ENCODE measurements at places on chromosomes 5 and 9.

DNA sequence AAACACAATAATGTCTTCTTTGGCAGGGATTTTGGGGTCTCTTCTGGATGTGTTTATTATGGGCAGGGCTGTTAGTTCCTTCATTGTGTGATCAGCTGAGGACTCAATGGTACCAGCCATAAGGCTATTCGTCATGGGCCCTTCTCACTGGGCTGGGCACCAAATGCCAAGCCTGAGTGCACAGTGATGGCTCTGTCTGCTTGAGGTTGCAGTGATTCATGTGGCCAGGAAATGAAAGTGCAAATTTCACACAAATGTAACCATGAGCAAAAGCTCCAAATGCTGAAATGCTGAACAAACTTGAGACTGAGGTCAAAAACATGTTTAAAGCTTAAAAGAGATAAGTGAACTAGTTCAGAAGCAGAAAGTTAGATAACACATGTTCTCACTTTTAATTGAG lies 191.0 kb downstream of the TARS1 start:
- no peak for DNase-seq

DNA sequence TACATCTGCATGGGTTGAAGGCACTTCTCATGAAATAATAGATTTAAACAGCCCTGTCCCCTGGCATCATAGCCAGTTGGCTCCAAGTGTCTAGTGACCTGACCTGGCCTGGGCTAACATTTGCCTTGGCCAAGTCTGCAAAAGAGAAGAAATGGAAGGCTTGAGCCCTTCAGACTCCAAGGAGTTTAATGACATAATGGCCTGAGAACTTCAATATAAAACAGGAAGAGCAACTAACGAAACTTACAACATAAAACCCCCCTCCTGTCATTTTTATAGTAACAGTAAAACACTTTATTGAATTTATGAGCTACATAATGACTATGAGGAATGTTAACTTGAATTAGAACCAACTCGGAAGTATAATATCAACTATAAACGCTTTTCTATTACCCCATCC lies 218.8 kb upstream of the TBCA start:
- DNase-seq: no peak

- no peak for DNase-seq
These were observed 121.7 kb downstream of the TUSC1 start for GRCh38 chr9:25556540-25556939.

DNA sequence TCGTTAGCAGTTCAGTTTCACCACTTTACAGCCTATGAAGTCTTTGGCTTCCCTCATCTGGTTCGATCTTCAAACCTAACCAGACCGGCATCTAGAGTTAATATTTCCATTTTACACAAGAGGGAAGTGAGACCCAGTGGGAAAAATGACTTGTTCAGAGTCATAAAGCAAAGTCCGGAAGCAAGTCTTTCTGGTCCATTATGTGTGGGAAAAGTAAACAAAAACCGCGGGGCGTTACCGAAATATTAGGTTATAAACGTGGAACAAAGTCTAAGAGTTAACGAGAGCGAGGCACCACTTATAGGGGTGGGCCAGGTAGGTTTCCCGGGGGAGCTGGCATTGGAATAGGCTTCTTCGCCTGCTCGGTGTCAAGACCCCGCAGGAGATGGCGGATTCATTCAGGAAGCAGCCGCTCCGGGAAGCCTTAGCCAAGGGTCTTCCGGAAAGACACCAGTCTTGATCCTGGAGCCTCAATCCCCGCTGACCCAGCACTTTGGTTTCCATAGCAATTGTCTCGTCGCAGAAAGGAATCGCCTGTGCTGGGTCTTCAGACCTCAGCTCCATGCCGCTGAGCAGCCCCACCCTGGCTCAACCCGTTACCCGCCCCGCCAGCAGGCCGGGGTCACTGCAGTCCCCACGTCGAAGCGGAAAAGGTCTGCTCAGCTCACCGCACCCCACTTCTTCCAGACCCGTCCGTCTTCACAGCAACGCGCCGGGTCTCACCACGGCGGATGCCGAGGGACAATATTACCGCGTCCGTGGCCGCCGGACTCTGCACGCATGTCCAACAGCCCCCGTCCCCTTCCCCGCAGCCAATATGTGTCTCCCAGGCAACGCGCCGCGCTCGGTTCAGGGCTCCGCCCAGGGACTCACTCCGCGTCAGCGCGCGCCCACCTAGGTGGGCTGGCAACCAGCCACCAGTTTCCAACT lies at the start of gene C5orf52:
C5orf52 (plus strand) TSS at position 872 of the 930 bp plus-strand sequence. CDS start 82 bp downstream, outside the sequence.
- DNase-seq: peak; percentile 18

DNA sequence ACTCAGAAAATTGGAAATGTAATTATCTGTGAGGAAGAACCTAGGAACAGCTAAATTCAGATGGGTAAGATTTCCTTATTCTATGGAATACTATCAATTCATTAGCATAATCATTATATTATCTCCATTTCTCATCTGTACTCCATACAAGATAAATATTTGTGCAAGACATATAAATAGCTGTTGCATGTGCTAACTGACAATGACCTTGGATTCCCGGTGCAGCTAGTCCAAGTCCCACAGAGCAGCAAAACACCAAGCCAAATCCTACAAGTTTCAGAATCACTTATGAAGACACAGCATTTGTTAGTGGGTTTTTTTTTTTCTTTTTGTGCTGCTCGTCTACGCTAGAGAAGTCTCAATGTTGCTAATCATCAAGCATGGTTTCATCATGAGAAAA lies 64.8 kb downstream of the NUDT12 start:
- DNase-seq: no peak

DNA sequence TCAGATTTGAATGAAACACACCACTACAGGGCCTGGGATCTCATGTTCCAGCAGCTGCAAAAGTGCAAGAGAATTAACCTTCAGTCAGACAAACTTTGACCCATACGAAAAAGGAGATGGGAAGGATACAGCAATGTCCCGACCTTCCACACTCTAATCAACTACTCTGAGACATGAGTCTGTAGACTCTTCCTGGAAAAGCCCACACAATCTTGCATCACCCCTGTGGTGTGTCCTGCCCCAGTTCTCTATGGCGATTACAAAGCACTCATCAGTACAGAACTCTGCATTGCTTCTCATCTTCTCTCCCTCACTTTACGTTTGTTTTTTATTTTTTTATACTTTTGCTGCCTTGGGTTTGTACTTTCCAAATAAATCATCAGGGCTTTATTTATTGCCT lies 241.0 kb upstream of the KIF2A start:
- DNase-seq: no peak

- no peak for DNase-seq
These were observed 502.7 kb upstream of the KLF4 start for GRCh38 chr9:107992271-107992670.

DNA sequence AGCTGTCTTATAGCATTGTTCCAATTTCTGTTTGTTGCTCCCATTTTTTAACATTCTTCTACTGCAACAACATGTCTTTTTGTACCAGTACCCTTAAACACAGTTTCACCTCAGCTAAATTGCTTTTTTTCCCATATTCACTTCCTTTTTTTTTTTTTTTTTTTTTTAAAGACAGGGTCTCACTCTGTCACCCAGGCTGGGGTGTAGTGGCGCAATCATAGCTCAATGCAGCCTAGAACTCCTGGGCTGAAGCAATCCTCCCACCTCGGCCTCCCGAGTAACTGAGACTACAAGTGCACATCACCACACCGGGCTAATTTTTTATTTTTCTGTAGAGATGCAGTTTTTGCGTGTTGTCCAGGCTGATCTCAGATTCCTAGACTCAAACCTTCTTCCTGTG lies 161.3 kb downstream of the NIPBL start:
- DNase-seq: no peak

- peak; percentile 45 for DNase-seq
These were observed 19.0 kb downstream of the C9orf152 start for GRCh38 chr9:110188991-110189390.

GRCh38 chr5:83322273-83322924 lies 149.1 kb upstream of the VCAN start:
- no peak for DNase-seq

DNA sequence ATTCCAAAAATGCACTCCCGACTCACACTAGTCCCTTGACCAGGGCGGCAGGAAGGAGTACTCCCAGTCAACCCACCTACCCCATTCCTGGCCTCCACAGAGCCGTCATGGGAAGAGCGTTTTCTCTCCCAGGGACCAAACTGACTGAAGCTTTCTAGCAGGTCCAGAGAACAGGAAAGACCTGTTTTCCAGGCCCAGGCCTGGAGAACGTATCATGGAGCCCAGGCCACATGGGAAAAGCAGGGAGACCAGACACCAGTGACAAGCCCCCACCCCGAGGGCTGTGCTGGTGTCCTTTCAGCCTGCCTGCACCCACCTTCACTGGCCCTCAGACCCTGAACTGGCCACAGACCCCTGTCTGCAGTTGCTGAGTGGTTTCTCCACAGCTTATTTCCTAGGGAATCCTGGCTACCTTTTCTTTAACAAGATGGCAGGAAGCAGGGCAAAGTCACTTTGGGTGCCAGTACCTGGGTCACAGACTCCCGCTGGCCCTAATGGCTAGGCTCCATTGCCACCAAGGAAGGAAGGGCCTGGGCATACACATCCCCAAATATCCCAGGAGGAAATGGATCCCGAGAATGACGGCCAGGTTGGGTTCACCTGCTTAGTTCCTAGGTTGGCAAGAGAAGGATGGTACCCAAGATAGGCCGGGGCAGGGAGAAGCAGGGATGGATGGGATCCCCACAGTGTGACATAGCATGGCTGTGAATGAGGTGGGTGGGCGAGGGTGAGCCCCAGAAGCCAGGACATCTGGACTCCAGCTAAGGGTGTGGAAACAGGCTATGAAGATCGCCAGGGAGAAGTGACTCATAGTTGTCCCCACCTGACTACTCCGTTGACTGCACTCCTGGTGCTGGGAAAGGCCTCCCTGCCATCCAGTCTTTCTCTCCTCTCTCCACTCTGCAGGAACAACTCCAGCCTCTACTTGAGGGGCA lies 12.2 kb downstream of the CCNI2 start:
- no peak for DNase-seq

- DNase-seq: no peak
These were observed 77.6 kb upstream of the FREM1 start for GRCh38 chr9:14987858-14988257.

GRCh38 chr9:121550041-121550440 lies 50.4 kb upstream of the GGTA1 start:
- DNase-seq: no peak

DNA sequence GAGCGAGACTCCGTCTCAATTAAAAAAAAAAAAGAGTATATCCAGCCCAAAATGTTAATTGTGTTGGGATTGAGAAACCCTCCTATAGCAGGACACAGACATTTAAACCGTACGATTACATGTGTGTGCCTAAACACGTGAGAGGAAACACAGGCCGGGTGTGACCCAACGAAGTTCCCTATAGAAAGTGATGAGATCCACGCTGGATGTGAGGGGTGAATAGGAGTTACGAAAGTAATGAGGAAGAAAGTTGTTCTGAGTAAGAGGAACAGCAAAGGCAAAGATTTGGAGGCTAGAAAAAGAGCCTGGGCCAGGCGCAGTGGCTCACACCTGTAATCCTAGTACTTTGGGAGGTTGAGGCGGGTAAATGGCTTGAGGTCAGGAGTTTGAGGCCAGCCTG lies 13.6 kb downstream of the NAIF1 start:
- no peak for DNase-seq

- DNase-seq: no peak
These were observed 290.5 kb downstream of the ANXA1 start for GRCh38 chr9:73441890-73442818.

- DNase-seq: no peak
These were observed 89.2 kb downstream of the ANKRD33B start for GRCh38 chr5:10653043-10653442.

DNA sequence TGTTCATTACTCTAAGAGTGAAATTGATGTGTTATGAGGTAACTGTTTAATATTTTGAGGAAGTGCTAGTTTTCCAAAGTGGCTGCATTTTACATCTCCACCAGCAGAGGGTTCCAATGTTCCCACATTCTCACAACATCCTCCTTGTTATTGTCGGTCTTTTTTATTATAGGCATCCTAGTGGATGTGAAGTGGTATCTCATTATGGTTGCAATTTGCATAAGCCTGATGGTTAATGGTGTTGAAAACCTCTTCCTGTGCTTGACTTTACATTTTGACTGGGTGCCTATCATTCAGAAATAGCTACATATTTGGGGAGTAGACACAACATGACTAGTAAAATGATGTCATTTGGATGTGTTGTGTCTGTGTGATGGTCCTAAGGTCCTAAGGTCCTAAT lies 143.6 kb downstream of the MRPS30 start:
- peak; percentile 4 for DNase-seq

GRCh38 chr5:131521252-131521651 lies 113.8 kb downstream of the RAPGEF6 start:
- no peak for DNase-seq

DNA sequence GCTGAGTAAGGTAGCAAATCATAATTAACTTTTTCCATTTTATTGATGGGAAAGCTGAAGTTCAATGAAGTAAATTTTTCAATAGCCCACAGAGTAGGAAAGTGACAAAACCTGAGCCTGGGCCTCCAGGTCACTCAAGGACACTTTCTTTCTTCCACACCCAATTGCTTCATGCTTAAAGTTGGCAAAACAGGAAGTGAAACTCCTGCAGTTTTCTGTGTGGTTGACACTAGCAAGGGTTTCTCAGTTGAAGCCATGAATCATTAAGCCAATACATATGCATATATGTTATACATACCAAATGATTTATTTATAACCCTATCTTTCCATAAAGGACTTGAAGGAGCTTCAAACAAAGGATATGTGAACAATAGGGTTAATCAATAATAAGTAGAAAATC lies 13.9 kb downstream of the TLR4 start:
- no peak for DNase-seq

GRCh38 chr5:92899611-92900010 lies 681.4 kb downstream of the NR2F1-AS1 start:
- no peak for DNase-seq

GRCh38 chr5:137366526-137366925 lies 132.6 kb downstream of the SPOCK1 start:
- no peak for DNase-seq

DNA sequence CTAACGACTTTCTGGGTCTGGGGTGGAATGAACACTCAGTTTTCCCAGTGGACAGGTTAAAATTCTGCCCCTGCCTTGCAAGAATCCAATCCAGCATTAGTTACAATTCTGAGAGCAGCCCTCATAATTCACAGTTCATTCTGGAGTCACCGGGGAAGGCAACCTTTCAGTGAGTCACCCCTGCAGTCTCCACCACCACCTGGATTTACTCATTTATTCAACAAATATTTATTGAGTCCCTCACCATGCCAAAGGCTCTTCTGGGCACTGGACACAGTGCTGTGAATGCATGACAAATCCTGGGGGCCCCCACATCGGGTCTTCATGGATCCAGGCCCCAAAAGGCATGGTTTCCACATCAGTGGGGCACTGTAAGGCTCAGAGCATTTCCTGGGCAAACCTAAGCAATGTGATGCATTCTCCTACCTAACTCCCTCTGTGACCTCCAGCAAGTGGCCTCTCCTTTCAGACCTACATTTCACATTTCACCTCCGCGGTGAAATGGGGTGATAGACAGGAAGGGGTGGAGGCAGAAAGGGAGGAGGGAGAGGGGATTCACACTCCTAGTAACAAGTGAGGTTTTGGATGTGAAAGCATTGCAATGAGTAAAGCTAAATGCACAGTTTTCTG lies 6.4 kb upstream of the MSX2 start:
- no peak for DNase-seq

DNA sequence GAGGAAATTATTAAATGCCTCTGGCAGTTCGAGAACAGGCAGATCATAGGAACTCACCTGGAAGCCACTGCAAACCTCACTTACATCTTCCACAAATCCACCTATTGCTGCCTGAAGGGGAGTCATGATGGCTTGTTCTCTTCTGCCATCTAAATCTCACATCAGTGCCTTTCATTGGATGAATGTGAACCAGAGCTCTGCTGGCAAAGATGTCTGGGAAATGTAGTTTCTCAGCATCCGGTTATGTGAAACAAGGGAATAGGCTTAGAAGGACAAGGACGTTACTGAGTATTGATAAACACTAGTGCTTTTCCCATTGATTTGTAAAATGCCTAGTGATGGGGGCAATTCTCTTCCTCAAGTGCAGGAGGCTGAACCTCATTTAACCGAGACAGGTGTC lies 483.3 kb downstream of the ARHGEF28 start:
- no peak for DNase-seq

Measured in A549 (cell line).